RCC 7860 (cell line): ENCODE measurements at places on chromosomes 6 and 20.

DNA sequence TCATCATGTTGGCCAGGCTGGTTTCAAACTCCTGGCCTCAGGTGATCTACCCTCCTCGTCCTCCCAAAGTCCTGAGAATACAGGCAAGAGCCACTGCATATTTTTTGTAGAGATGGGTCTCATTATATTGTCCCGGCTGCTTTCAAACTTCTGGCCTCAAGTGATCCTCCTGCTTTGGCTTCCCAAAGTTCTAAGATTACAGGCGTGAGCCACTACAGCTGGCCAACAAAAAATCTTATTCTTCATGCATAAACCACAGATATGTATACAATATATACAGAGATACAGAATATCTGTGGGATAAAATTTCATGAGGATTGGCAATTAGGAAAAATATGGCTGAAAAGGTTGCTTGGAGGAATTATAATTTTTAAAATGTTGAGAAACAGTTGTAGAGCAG lies 49.9 kb downstream of the SLC35A1 start:
- DNase-seq: no peak

- DNase-seq: no peak
Observed at GRCh38 chr6:139251045-139251690, 40.6 kb downstream of the TXLNB start.

DNA sequence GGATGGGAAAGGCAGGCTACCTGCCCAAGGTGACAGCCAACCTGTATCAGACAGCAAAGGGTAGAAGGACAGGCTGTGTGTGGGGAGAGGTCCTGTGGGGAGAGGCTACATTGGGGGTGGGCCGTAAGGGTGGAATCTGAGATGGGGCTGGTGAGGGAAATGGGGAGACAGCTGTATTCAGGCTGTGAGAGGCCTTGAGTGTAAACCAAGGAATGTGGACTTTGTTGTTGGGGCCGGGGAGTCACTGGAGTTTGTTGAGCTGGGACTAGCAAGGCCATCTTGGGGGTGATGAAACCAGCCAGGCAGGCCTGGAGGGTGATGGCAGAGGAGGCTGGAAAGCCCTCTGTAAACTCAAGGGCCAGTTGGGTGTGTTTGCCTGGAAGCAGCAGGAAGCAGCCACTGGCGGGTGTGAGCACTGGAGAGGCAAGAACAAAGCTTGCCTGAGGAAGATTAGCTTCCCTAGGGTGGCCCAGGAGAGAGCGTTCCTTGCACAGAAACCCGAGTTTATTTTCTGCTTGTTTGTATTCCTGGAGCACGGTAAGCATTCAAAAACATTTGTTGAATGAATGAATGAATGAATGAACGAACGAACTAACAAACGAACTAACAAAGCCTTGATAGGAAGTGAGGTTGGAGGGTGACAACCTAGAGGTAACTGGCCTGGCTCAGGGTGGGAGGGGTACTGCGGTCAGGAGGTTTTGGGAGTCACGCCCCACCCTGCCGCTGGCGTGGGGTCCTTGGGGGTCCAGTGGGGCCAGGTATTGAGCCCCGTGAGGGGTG lies 18.9 kb downstream of the TTBK1 start:
- no peak for DNase-seq

- no peak for DNase-seq
Observed at GRCh38 chr6:14709900-14710299, 536.0 kb upstream of the JARID2 start.

GRCh38 chr6:162845972-162846371 lies 118.2 kb downstream of the PACRG start:
- DNase-seq: no peak

DNA sequence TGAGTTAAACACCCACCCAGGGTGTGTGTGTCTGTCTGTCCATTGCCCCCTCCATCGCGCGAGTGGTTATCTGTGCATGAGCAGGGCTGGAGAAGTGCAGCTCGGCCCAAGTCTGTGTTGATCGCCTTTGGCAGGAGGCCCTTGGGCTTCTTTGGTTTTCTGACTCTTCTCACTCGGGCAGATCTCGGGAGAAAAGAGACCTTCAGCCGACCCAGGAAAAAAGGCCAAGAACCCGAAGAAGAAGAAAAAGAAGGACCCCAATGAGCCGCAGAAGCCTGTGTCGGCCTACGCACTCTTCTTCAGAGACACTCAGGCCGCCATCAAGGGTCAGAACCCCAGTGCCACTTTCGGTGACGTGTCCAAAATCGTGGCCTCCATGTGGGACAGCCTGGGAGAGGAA lies 132.9 kb downstream of the JPH2 start:
- no peak for DNase-seq

DNA sequence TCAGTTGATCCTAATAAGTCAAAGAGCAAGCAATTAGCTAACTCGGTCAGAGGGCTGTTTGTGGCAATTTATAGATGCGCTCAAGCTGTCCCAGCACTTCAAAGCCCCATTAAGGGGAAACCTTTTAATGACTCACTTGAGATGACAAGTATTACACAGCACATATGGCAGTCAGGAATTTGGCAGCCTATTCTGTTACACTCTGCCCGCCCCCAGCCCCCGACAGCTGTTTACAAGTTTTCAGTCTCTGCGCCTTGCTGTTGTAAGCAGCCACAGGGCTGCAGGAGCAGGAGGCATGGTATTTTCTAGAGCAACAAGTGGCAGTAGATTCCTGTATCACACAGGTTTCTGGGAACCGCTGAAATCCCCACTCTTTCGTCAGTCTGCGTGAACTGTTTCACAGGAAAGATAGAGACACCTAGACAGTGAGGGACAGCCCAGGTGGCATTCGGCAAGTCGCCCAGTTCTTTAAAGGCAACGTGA lies 263.0 kb downstream of the FOXC1 start:
- DNase-seq: no peak

GRCh38 chr6:77318256-77318655 lies 145.0 kb downstream of the HTR1B start:
- DNase-seq: no peak

DNA sequence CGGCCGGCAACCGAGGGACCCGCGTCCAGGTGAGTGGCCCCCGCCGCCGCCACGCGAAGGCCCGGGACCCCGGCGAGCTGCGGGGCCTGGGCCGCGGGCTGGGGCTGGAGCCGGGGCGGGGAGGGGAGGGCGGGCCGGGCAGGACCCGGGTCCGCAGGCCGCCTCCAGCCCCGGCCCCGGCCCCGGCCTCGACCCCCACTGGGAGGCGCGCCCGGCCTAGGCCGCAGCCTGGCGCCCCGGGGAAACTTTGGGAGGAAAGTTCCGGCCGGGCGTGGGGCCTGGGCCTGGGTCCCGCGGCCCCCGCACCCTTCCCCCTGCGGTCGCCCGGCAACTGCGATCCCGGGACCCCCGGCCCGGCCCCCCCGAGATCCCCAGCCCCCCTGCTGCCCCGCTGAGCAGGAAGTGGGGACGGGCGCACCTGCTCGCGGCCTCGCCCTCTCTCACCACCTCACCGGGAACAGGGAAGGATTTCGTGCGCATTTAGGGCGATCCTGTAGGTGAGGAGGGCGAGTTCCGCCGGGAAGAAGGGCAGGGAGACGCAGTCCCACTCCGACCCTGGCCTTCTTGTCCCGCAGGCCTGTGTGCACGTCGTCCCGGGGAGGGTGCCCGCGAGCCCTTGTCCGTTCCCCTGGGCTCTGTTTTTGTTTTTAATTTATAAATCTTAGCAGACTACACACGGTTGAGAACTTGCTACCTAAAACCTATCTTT lies 402 bp downstream of the OSBPL2 start:
- DNase-seq: no peak

- no peak for DNase-seq
Observed at GRCh38 chr6:109008054-109008453, 86.6 kb downstream of the SESN1 start.

GRCh38 chr6:36836111-36837021 lies 2.9 kb downstream of the CPNE5 start:
- no peak for DNase-seq

DNA sequence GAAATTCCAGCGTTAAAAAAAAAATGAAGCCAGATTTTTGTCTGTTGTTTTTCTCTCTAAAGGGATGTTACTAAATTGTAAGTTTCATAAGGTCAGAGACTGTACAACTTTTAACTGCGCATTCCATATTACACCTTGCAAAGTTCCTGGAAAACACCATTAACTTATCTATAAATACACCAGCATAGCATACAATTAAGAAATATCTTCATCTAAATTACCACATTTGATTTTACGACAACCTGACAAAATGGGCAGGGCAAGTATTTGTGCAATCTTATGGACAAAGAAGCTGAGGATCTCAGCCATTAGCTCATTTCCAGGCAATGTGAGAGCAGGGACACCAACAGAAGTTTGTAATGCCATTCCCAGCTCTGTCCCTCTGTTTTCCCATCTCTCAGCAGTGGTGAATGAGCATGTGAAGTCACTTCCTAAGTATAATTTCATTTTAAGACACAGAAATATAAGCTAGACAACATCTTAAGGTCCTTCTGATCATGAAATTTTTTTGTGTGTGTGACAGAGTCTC lies 12.9 kb upstream of the GCM1 start:
- DNase-seq: no peak

GRCh38 chr6:150617062-150617461 lies 17.4 kb downstream of the PLEKHG1 start:
- DNase-seq: no peak

GRCh38 chr6:105991561-105992314 lies 94.4 kb upstream of the PRDM1 start:
- no peak for DNase-seq

DNA sequence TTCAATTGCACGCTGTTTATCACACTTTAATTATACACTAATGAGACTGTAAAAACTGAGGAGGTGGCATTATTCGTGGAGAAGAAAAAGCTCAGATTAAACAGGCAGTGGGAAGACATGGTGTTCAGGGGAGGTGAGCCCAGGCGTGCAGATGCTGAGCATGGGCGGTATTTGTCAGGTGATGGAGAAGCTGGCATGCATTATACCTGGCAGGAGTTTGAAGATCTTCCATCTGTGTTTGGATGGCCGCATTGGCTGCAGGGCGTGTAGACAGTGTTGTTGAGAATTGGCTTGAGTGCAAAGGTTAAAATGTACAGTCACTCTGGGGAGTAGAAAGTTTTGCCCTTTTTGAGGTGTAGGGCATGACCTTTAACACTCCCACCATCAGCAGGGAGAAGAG lies 213.8 kb downstream of the ERMARD start:
- DNase-seq: no peak

DNA sequence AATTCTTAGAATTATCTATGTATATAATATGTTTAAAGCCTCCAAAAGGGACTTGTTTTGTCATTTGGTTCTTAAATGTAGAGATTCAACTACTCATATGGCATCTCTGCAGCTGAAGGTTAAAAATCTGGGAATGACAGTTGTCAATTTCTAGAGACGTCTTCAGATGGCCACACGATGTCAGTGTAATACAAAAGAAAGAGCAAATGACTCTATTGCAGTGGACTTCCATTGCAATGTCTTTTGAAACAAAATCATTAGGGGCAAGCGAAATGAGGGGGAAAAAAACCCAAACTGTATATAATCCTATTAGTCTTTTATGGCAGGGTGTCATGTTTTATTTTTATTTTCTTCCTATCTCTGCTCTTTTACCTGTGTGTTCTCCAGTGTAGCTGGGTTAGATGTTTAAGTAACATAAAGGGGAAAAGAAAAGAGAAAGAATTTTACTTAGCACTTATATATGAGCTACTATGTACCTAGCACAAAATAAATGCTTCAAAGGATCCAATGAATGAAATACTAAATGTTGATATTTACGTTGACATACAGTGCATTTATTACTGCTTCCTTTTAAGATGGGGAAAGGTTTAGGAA lies 26.2 kb downstream of the CCN2 start:
- DNase-seq: peak; percentile 20

DNA sequence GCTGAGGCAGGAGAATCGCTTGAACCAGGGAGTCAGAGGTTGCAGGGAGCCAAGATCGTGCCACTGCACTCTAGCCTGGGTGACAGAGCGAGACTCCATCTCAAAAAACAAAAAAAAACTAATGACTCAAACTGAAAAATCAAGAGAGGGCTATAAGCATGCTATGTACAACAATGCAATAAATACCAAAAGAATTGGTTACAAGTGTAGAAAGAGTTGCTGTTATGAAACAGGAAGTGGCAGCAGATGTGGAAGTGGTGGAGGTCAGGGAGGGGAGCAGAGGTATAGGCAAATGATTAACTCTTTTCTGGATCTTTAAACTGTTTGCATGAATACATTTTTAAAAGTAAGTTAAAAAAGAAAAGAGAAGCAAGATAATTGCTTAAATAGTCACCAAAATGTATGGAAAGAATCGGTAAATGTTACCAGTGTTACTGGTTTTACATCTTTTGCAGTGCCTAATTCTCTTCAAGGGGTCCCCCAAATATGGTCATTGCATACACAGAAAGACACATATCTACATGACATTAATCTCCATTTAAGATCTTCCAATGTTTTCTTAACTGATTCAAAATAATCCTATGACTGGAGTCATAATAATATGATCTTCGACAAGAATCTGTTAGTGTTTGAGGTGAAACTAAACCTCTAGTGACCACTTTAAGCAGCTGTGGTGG lies 15.0 kb downstream of the CALHM6 start:
- no peak for DNase-seq

GRCh38 chr6:78397499-78397898 lies 469.9 kb upstream of the IRAK1BP1 start:
- no peak for DNase-seq

GRCh38 chr6:28355743-28356665 lies 6.3 kb downstream of the ZKSCAN3 start:
- peak; percentile 73 for DNase-seq

- DNase-seq: no peak
Observed at GRCh38 chr6:118905084-118905483, 11.1 kb downstream of the ASF1A start.

- DNase-seq: no peak
Observed at GRCh38 chr6:166541366-166541765, 45.1 kb downstream of the RAMACL start.

DNA sequence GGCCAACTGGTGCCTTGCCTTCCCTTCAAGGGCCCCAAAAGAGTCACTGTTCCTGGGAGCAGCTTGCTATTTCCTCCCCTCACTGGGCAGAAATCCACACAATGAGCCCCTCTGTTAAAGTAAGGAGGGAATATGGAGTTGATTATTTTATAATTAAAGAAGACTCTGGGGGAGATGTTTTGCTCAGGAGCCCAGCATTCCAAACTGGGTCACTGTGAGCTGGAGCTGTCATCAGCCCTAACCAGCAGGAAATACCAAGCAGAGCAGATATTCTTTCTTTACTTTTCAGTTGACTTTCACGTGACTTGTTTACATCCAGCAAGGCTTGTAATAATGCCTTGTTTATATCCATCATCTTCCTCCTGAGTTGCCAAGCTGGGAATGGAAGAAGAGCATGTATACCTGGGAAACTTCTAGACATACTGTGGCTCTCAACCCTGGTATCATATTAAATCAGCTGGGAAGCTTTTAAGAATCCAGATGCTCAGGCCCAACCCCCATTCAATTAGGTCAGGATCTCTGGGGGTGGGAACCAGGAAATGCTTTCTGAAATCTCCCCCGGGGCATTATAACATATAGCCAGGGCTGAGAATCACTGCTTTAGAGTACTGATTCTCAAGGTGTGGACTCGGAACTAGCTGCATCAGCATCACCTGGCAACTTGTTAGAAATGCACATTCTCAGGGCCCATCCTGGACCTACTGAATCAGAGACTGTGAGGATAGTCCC lies 175.6 kb upstream of the MYLIP start:
- no peak for DNase-seq

GRCh38 chr6:125257351-125257750 lies 44.4 kb downstream of the HDDC2 start:
- no peak for DNase-seq

GRCh38 chr6:169906688-169907418 lies 155.4 kb downstream of the ERMARD start:
- DNase-seq: no peak
